ENCODE measurements at places on chromosomes 16 and 17.
A peak's percentile ranks its signal among the peaks of the same experiment; 100 is the strongest.

GRCh38 chr17:75433218-75433783 lies 23.1 kb upstream of the TMEM94 start:
- DNase-seq = no peak
- H3K27me3 ChIP-seq = no peaks in the 10 kb centered on the region
- no peak overlapping the region for H3K4me3 ChIP-seq
- H3K36me3 ChIP-seq = no peaks in the 10 kb centered on the region
- H3K4me1 ChIP-seq = peaks cover 7% of the 10 kb centered on the region

- DNase-seq = no peak
- peaks cover 43% of the 10 kb centered on the region for H3K27me3 ChIP-seq
These were observed at the start of gene SHISA6 for GRCh38 chr17:11240841-11241610. Gene SHISA6 (plus strand): TSS chr17:11241213.

GRCh38 chr16:68379472-68380347 lies 68.6 kb downstream of the SMPD3 start:
- H3K4me3 ChIP-seq = no peak overlapping the region
- no peaks in the 10 kb centered on the region for H3K27me3 ChIP-seq

GRCh38 chr16:51431517-51432241 lies 280.6 kb upstream of the SALL1 start:
- H3K36me3 ChIP-seq = no peaks in the 10 kb centered on the region
- H3K27ac ChIP-seq = no peak overlapping the region
- no peaks in the 10 kb centered on the region for H3K27me3 ChIP-seq
- no peaks in the 10 kb centered on the region for H3K4me1 ChIP-seq

DNA sequence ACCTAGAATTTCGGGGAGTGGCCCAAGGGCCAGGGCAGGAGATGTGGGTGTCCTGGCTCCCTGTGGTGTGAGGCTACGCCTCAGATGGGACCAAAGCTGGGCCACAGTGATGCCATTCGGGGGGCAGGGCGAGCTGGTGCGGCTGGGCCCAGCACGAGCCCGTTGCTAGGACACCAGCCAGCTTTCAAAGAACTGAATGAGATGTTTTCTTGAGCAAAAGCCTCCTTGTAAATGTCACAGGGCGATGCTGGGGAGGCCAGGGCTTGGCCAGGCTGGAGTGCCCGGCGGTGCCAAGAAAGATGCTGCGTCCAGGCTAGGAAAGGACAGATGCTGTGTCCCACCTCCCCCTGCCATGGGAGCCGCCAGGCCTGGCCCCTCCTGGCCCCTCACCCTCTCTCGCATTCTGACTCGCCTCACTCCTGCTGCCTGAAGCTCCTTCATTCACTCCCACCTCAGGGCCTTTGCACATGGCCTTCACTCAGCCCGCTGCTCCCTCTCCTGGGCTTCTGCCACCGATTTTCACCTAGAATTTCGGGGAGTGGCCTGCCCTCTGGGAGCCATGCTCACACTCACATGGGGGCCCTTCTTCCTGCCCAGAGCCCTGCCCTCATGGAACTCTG lies 39.1 kb downstream of the CPNE2 start:
- H3K4me3 ChIP-seq = peak overlapping the region; percentile 72
- H3K4me1 ChIP-seq = peaks cover 91% of the 10 kb centered on the region
- no peaks in the 10 kb centered on the region for H3K27me3 ChIP-seq
- peak overlapping the region; percentile 91 for H3K27ac ChIP-seq
- peak; percentile 67 for DNase-seq

GRCh38 chr17:9937241-9937761 lies 32.2 kb upstream of the RCVRN start:
- H3K4me1 ChIP-seq = no peaks in the 10 kb centered on the region
- H3K4me3 ChIP-seq = no peak overlapping the region
- no peak for DNase-seq
- H3K36me3 ChIP-seq = no peaks in the 10 kb centered on the region

DNA sequence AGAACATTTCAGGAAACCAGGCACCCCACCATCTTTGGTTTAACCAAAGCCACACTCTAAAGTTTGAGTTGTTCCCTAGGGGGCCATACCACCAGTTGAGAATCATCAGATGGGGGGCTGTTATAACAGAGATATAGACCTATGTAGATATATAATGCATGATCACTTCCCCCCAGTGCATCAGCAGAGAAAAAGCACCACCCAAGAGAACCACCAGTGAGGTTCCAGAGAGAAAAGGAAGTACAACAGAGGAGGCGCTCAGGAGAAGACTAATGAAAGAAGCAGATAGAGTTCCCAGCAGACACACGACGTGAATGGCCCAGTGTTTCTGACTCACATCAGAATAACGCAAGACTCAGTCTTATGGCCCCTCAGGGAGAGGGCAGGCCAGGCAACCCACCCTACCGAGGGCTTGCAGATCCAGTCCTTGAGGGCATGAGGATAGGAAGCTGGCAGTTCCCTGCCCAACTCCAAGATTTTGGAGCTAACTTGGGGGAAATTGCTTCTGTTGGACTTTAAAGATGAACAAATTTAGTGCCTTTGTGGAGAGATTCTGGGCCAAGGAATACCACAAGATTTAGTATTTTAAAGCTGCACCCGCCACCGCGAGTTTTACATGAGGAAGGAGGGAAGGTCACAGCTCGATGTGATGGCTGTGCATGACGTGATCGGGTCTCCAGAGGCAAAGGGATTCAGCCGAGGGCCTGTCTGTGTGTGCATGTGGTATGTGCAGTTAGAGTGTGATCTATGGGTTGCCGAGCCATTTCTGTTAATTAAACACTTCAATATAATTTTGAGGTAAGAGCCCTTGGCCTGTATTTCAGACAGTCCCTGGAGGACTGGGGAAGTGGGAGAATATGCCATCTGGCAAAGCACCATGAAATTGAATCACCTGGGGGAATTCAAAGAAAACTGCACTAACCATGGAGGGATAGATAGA lies 53.1 kb downstream of the AIPL1 start:
- no peak for DNase-seq
- H3K4me3 ChIP-seq = no peak overlapping the region
- H3K36me3 ChIP-seq = no peaks in the 10 kb centered on the region
- H3K27ac ChIP-seq = no peak overlapping the region
- no peaks in the 10 kb centered on the region for H3K4me1 ChIP-seq

Data from activated CD8-positive, alpha-beta T cell treated with anti-CD3 and anti-CD28 coated beads for 36 hours (primary cell).